ENCODE measurements at places on chromosomes 4 and X.
A peak's percentile ranks its signal among the peaks of the same experiment; 100 is the strongest.

GRCh38 chr4:113263274-113263673, 213.8 kb downstream of the ANK2 start:
- no peak for DNase-seq

GRCh38 chr4:5122114-5122513, 70.8 kb downstream of the STK32B start:
- no peak for DNase-seq

DNA sequence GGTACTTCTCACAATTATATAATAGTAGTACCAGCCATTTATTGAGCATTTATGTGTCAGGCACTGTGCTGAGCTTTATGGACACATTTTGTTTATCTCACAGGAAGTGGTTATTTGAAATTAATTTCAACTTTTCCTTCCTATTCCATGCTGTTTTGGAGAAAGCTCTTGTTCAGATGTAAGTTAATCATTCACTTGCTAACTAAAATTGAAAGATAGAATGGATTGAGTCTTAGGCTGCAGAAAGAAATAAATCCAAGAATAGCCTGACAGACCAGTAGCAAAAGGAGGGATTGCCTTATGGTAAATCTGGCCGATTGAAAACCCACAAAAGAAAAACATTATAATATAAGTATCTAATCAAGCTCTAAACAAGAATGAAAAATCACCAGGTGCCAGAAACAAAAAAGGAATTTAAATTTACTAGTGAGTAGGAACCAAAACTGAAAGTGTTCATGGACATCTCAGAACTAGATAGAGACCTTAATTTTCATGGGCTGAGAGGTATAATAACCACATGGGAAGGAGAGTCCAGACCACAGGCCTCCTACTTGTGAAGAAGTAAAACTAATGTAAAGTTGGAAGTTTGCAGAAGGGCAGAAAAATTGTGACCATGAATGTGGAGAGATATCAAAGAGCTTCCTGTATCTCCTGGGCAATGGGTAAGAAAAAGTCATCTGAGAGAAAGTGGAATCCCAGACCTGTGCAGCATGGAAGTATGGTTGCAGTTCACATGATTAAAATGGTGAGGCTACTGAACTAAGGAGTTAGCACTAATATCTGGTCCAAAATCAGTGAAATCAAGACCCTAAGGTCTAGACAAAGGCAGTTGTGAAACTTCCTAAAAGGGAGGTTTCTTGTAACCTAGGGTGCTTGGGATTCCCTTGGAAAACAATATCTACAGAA, 38.0 kb downstream of the RADX start:
- peak; percentile 3 for DNase-seq

GRCh38 chr4:6785572-6785925, 3.0 kb downstream of the KIAA0232 start:
- DNase-seq, result no peak

- DNase-seq, result no peak
These were observed 98.0 kb downstream of the TRAPPC11 start for GRCh38 chr4:183757060-183757459.

DNA sequence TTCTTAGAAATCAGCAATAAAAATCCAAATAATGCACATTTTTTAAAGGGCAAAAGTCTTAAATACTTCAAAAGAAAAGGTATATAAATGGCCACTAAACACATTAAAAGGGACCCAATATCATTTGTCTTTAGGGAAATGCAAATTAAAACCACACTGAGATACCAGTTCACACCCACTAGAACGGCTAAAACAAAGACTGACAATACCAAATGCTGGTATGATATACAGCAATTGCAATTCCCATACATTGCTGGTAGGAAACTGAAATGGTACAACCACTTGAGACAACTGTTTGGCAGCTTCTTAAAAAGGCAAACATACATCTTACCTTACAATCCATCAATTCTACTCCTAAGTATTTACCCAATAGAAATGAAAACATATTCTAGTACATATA, 33.7 kb downstream of the CAMK2D start:
- no peak for DNase-seq

GRCh38 chrX:98523026-98523425, 1639.3 kb downstream of the RPA4 start:
- DNase-seq, result no peak

- DNase-seq, result no peak
These were observed 14.9 kb downstream of the PNMA6F start for GRCh38 chrX:153306527-153307115.

DNA sequence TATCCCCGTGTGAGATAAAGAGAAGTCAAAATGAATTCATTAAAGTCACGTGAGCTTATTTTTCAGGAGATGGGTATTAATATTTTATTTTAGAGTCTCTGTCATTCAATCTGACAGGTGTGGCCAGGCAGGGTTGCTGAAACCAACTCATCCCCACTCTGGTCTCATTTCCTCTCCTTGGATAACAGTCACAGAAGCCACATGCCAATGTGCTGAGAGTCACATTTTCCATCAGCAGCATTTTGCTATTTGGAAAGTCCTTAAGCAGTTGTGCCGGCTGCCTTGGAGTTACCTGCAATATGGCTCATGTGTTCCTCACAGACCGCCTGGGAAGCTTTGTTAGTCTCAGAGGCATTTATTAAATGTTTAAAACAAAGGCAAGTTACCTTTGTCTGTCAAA, 302.3 kb downstream of the DCHS2 start:
- DNase-seq, result no peak

DNA sequence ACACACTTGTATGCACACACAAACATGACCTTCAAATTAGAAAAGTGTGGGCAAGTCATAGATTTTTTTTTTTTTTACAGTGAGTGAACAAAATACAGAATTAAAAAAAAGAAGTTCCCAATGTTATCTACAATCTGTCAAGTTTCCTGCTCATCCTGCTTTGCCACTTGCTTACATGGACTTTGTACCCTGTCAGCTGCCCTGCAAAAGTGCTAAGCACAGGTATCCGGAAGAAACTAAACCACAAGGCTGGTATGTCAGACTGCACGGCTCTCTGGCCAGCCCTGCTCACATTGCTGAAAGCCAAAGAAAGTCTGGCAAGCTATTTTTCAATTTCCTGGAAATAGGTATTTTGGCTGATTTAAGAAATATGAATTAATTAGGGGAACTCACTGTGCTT, 38.9 kb upstream of the BCLAF3 start:
- no peak for DNase-seq
